ENCODE measurements at places on chromosomes 1 and 21. TPM values are rescaled to one million over a fixed set of nuclear protein-coding genes. Genes with fewer than 3 reads are reported as not detected.

- peak; percentile 38 for DNase-seq
- peaks cover 9% of the 10 kb centered on the region for H3K4me1 ChIP-seq
- H3K27me3 ChIP-seq: no peaks in the 10 kb centered on the region
- H3K36me3 ChIP-seq: no peaks in the 10 kb centered on the region
Measured at GRCh38 chr1:33349081-33349759, 28.3 kb upstream of the A3GALT2 start.

GRCh38 chr1:92367496-92367895 lies 68.6 kb downstream of the RPAP2 start:
- no peaks in the 10 kb centered on the region for H3K27me3 ChIP-seq
- H3K4me3 ChIP-seq: no peak overlapping the region
- no peaks in the 10 kb centered on the region for H3K4me1 ChIP-seq
- no peak for DNase-seq
- H3K27ac ChIP-seq: no peak overlapping the region

- H3K4me1 ChIP-seq: peaks cover 42% of the 10 kb centered on the region
- no peaks in the 10 kb centered on the region for H3K36me3 ChIP-seq
- DNase-seq: peak; percentile 78
- H3K27ac ChIP-seq: peak overlapping the region; percentile 93
Measured at GRCh38 chr1:46180082-46180616, 3.9 kb upstream of the P3R3URF start.

DNA sequence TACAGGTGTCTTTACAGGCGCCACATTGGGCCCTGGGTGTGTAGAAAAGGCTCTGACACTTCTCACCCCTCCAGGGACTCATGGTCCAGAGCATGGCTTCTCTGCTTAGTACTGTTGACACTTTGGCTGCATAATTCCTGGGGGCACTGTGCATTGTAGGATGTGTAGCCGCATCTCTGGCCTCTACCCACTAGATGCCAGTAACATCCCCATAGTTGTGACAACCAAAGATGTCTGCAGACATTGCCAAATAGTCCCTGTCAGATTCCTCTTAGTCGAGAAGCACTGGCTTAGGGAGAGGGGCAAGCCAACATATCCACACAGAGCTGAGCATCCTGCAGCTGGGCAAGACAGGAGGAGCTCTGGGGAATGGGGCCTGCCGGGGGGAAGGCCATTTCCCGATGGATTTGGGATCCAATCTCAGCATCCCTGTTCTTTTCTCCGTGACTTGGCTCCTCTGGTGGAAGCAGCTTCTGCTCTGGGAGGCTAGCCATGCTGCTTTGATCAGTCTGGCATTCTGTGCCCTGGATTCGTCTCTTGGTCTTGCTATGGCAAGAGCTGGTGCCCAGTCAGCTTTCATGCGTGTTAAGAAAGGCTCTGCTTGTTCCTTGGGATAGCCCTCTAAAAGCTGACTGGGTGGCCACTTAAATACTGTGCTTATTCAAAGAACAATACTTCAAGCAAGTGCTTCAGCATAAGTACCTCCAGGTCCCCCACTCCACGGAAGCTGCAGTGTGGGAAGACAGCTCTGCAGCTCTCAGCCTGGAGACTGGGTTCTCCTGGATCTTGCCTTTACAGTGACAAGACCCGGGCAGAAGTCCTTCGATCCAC lies 38.3 kb upstream of the SCMH1 start:
- no peaks in the 10 kb centered on the region for H3K36me3 ChIP-seq
- H3K4me3 ChIP-seq: no peak overlapping the region
- no peak for DNase-seq
- no peak overlapping the region for H3K27ac ChIP-seq
- no peaks in the 10 kb centered on the region for H3K4me1 ChIP-seq
- no peaks in the 10 kb centered on the region for H3K27me3 ChIP-seq

GRCh38 chr1:235908742-235909520 lies 42.2 kb upstream of the LYST start:
- peak; percentile 43 for DNase-seq
- no peak overlapping the region for H3K4me3 ChIP-seq
- peak overlapping the region; percentile 15 for H3K27ac ChIP-seq
- no peaks in the 10 kb centered on the region for H3K4me1 ChIP-seq

GRCh38 chr1:65490231-65491009 lies 70.0 kb downstream of the LEPR start:
- no peaks in the 10 kb centered on the region for H3K36me3 ChIP-seq
- DNase-seq: no peak
- H3K27ac ChIP-seq: no peak overlapping the region
- no peaks in the 10 kb centered on the region for H3K4me1 ChIP-seq
- no peak overlapping the region for H3K4me3 ChIP-seq

DNA sequence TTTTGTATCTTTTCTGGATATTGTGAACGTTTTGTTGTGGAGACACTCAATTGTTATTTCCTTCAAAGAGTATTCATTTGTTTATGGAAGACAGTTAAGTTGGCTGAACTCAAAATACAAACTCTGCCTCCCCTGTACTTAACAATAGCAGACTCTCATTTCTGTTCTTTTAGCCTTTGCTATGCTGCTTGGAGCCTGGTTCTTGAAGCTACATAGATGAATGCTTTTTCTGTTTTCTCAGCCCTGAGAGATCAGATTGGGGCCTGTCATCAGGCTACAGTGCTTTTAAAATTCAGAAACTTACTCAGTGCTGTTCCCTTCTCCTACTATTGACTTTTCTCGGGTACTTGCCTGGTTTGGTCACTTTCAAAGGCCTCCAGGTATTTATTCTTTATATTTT lies 215.7 kb upstream of the LYPLAL1 start:
- no peak overlapping the region for H3K4me3 ChIP-seq
- no peaks in the 10 kb centered on the region for H3K27me3 ChIP-seq
- H3K27ac ChIP-seq: no peak overlapping the region
- no peaks in the 10 kb centered on the region for H3K4me1 ChIP-seq
- no peak for DNase-seq

- H3K27ac ChIP-seq: no peak overlapping the region
- H3K4me1 ChIP-seq: no peaks in the 10 kb centered on the region
- H3K36me3 ChIP-seq: no peaks in the 10 kb centered on the region
- no peak overlapping the region for H3K4me3 ChIP-seq
- H3K27me3 ChIP-seq: no peaks in the 10 kb centered on the region
Measured at GRCh38 chr21:43881283-43881682, 16.3 kb downstream of the AGPAT3 start.

DNA sequence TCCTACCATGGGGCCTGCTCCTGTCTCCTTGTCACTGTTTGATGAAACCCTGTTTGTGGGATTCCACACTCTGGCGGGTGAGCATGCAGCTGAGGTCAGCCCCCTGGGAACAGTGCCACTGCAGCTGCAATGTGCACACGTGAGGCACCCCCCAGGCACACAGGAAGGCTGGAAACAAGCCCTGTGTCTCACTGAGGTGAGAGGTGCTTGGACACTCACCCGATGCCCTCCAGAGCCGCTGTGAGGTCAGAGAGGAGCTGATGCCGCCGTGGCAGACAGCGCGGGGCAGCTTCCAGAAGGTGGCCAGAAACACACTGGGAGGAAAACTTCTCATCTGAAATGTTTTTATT lies 49.7 kb downstream of the SLX9 start:
- no peak overlapping the region for H3K27ac ChIP-seq
- no peaks in the 10 kb centered on the region for H3K4me1 ChIP-seq
- H3K4me3 ChIP-seq: no peak overlapping the region
- H3K36me3 ChIP-seq: no peaks in the 10 kb centered on the region
- H3K27me3 ChIP-seq: no peaks in the 10 kb centered on the region

DNA sequence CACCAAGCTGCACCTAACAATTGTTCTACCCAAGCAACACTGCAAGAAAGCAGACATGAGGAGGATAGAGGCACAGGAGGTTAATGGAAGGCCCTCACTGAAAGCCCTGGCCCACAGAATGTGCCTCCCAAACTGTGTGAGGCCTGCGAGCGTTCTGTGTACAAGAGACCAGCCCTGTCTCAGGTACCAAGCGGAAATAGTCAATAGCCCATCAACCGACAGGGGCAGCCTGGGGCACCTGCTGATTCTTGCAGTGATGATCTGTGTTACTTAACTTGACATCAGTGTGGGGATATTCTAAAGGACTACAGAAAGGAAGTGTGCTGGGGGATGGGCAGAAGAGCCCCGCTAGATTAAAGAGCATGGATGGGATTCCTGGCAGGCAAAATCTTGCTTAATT lies 392.4 kb downstream of the KCNH1 start:
- H3K4me3 ChIP-seq: no peak overlapping the region
- H3K4me1 ChIP-seq: no peaks in the 10 kb centered on the region
- no peaks in the 10 kb centered on the region for H3K36me3 ChIP-seq
- no peaks in the 10 kb centered on the region for H3K27me3 ChIP-seq
- no peak overlapping the region for H3K27ac ChIP-seq

- H3K36me3 ChIP-seq: no peaks in the 10 kb centered on the region
- DNase-seq: no peak
- H3K4me3 ChIP-seq: peak overlapping the region; percentile 84
Measured at GRCh38 chr1:244653439-244654107, 647 bp downstream of the DESI2 start.

- no peaks in the 10 kb centered on the region for H3K36me3 ChIP-seq
- no peaks in the 10 kb centered on the region for H3K27me3 ChIP-seq
- peak overlapping the region; percentile 83 for H3K4me3 ChIP-seq
- H3K27ac ChIP-seq: peak overlapping the region; percentile 98
Measured at GRCh38 chr1:150875197-150876118, 941 bp downstream of the ARNT start.

DNA sequence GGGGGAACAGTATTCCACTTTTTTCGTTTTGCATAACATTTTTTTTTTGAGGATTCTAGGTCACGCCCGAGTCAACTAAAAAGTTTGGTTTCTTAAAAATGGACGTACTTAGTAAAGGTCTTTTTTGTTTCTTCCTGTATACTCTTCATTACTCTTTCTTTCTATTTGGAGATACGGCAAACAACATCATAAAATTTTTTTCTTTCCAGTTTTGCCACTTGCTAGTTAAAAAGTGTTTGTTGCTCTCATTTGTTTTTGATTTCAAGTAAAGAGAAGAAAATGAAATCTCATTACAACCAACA lies 788 bp upstream of the MPC2 start:
- no peaks in the 10 kb centered on the region for H3K36me3 ChIP-seq
- peak overlapping the region; percentile 85 for H3K4me3 ChIP-seq
- no peak for DNase-seq
- no peaks in the 10 kb centered on the region for H3K27me3 ChIP-seq
- H3K27ac ChIP-seq: peak overlapping the region; percentile 95

DNA sequence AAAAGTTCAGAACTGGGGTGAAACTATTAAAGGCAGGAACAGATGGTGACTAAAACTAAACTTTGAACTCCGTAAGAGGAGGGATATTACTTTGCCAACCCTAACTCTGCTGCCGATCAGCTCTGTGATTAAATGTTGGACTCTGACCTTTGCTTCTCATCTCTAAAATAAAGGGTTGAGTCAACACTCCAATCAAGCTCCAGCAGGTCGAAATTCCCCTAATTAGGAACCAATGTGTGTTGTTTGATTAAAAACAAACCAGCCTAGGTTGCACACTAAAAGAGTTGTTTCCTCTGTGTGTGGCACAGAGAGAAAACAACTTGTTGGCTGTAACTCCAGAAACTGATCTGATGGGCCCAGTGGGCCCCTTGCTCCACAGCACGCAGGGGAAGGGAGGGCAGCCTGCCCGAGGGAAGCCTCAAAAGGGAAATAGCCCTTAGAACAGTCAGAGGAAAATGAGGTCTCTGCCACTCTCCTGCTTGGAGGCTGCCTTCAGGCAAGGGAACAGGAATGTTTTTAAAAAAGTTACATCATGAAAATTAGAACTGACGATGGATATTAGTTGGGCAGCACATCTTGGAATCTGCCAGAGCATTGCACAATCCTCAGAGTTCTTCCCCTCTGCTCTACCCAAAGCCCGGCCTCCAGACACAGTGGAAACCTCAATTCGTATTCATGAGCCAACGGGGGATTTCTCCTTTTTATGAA lies 69.3 kb downstream of the KCTD3 start:
- no peaks in the 10 kb centered on the region for H3K36me3 ChIP-seq
- peak; percentile 10 for DNase-seq
- H3K4me1 ChIP-seq: no peaks in the 10 kb centered on the region
- peak overlapping the region; percentile 70 for H3K27ac ChIP-seq
- no peaks in the 10 kb centered on the region for H3K27me3 ChIP-seq

DNA sequence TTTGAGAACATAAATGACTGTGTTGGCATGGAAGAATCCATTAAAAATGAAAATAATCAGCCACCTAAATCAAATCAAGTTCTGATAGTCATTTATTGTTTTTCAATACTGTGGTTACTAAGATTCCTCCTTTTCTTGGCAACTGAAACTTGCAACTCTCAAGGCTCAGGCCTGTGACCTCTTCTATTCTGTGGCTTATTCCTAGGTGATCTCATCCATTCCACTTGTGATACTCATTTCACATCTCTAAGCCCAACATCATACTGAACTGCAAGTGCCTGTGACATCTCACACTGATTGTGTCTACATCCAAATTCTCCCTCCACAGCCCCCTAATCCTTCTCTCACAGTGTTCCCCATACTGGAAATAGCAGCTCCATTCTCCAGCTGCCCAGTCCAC lies 4.8 kb upstream of the ST6GALNAC5 start:
- H3K4me1 ChIP-seq: no peaks in the 10 kb centered on the region
- H3K36me3 ChIP-seq: no peaks in the 10 kb centered on the region
- no peak overlapping the region for H3K27ac ChIP-seq
- no peak overlapping the region for H3K4me3 ChIP-seq
- no peak for DNase-seq
- peaks cover 5% of the 10 kb centered on the region for H3K27me3 ChIP-seq

GRCh38 chr1:64042331-64043100 lies 160.9 kb upstream of the UBE2U start:
- no peaks in the 10 kb centered on the region for H3K36me3 ChIP-seq
- H3K4me3 ChIP-seq: no peak overlapping the region
- no peaks in the 10 kb centered on the region for H3K27me3 ChIP-seq
- H3K4me1 ChIP-seq: no peaks in the 10 kb centered on the region
- DNase-seq: peak; percentile 73

GRCh38 chr1:91224878-91225277 lies 179.8 kb downstream of the HFM1 start:
- no peak overlapping the region for H3K27ac ChIP-seq
- H3K36me3 ChIP-seq: no peaks in the 10 kb centered on the region
- no peak overlapping the region for H3K4me3 ChIP-seq

GRCh38 chr1:51063121-51063520 lies 38.9 kb upstream of the C1orf185 start:
- H3K27ac ChIP-seq: no peak overlapping the region
- no peaks in the 10 kb centered on the region for H3K36me3 ChIP-seq
- H3K4me1 ChIP-seq: no peaks in the 10 kb centered on the region
- no peak overlapping the region for H3K4me3 ChIP-seq
- DNase-seq: no peak

The OR2L8 gene
- total RNA-seq: 2.4 TPM

The AMY2B gene
- 14.8 TPM for total RNA-seq

The GJA5 gene
- total RNA-seq: 5.5 TPM

The CYP4Z1 gene
- 0.87 TPM for total RNA-seq

Measured in prostate gland (tissue), 2 donors.